ENCODE measurements at places on chromosomes 16 and 17. TPM values are rescaled to one million over a fixed set of nuclear protein-coding genes. Genes with fewer than 3 reads are reported as not detected.

The WSCD1 gene
- 47.3 TPM for total RNA-seq

The ANKRD13B gene
- 4.2 TPM for total RNA-seq

The DPEP2 gene
- 10.0 TPM for total RNA-seq

- peak overlapping the region; percentile 83 for H3K27ac ChIP-seq
- H3K4me1 ChIP-seq, result peaks cover 10% of the 10 kb centered on the region
- no peak overlapping the region for H3K4me3 ChIP-seq
- no peaks in the 10 kb centered on the region for H3K36me3 ChIP-seq
- no peaks in the 10 kb centered on the region for H3K27me3 ChIP-seq
- peak; percentile 66 for DNase-seq
Measured at GRCh38 chr17:76251478-76252039, 11.3 kb upstream of the RNF157 start.

DNA sequence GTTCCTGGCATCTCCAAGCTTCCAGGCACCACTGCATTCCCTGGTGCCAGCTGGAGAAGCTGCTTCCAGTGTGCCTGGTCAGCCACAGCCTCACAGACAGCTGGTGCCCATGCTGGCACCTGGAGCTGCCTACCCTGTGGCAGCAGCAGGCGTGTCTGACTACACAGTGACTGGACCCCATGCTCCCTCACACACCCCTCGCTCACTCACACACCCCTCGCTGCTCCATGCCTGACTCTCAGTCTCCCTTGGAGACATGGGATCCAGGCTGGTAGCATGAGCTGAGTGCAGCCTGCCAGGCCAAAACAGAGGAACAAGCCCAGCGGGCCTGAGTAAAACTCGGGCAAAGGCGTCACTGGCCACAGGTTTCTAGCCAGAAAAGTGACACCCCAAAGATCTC, 59.1 kb upstream of the SMIM36 start:
- no peak for DNase-seq
- no peaks in the 10 kb centered on the region for H3K27me3 ChIP-seq
- H3K27ac ChIP-seq, result no peak overlapping the region
- H3K4me3 ChIP-seq, result no peak overlapping the region
- H3K4me1 ChIP-seq, result no peaks in the 10 kb centered on the region

GRCh38 chr17:51472670-51473205, 212.4 kb downstream of the UTP18 start:
- H3K36me3 ChIP-seq, result no peaks in the 10 kb centered on the region
- no peaks in the 10 kb centered on the region for H3K4me1 ChIP-seq
- no peak overlapping the region for H3K4me3 ChIP-seq
- no peak for DNase-seq
- no peak overlapping the region for H3K27ac ChIP-seq

DNA sequence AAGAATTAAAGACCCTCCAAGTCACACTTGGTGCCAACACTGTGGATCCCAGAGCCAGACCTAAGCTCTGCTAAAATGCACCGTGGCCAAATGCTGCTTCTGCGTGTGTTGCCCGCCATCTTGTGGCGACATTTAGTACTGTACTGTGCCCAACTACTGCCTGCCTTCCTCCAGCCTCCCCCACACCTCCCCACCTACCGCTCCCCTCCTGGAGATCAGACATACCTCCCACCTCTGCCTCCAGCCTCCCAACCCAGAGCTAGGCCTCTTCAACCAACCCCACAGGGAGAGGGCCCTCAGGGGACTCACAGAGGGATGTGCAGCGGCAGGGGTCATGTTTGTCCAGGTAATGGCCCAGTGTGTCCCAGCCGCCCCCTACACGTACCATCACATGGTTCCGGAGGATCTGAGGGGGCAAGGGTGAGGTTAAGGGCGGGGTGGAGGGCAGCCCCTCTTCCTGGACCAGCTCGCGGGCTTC, 5.5 kb downstream of the GAS2L2 start:
- H3K27me3 ChIP-seq, result peaks cover 4% of the 10 kb centered on the region
- peaks cover 20% of the 10 kb centered on the region for H3K4me1 ChIP-seq
- H3K27ac ChIP-seq, result no peak overlapping the region
- H3K4me3 ChIP-seq, result no peak overlapping the region

- H3K27ac ChIP-seq, result no peak overlapping the region
- no peaks in the 10 kb centered on the region for H3K4me1 ChIP-seq
- no peaks in the 10 kb centered on the region for H3K36me3 ChIP-seq
- H3K4me3 ChIP-seq, result no peak overlapping the region
- no peaks in the 10 kb centered on the region for H3K27me3 ChIP-seq
- DNase-seq, result no peak
Measured at GRCh38 chr16:14369734-14370598, 260.1 kb downstream of the PARN start.

All from Peyer's patch (tissue), 4 donors.